HAP-1 (cell line): ENCODE measurements at places on chromosomes 3 and 15.

DNA sequence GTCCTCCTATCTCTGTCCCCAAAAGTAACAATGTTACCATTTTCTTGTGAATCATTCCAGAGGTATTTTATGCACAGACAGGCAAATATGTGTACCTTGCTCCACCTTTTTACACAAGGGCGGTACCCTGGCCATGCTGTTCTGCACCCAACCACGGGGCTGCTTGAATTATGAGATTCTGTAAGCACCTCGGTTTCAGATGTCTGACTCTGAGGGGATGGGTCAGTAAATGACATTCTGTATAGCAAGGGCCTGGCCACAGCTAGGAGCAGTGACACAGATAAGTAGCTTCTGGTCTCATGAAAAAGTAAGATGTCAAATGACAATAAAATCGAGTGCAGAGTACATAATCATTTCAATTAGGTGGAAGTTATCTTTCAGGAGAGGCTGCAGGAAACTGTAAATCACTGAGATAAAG lies 30.4 kb upstream of the FLNB start:
- no peak for DNase-seq

GRCh38 chr3:142618917-142619461 lies 22.8 kb downstream of the PLS1 start:
- DNase-seq = no peak

GRCh38 chr3:121330634-121331033 lies 215.2 kb downstream of the POLQ start:
- DNase-seq = no peak

DNA sequence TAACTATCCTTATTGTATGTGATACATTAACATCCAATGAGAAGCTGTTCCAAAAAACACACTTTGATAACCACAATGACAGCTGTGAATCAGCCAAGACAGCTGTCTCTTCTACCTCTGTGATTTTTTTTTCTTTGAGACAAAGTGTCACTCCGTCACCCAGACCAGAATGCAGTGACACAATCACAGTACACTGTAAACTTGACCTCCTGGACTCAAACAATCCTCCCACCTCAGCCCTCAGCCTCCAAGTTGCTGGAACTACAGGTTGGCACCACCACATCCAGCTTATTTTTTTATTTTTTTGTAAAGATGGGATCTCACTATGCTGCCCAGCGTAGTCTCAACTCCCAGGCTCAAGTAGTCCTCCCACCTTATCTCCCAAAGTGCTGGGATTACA lies 73.5 kb upstream of the TMCO5A start:
- no peak for DNase-seq

GRCh38 chr15:100265641-100266035 lies 76.1 kb downstream of the ADAMTS17 start:
- DNase-seq = no peak

- no peak for DNase-seq
Measured at GRCh38 chr15:69734699-69735098, 282.1 kb downstream of the RPLP1 start.

GRCh38 chr15:70610541-70610940 lies 152.8 kb downstream of the UACA start:
- DNase-seq = no peak

DNA sequence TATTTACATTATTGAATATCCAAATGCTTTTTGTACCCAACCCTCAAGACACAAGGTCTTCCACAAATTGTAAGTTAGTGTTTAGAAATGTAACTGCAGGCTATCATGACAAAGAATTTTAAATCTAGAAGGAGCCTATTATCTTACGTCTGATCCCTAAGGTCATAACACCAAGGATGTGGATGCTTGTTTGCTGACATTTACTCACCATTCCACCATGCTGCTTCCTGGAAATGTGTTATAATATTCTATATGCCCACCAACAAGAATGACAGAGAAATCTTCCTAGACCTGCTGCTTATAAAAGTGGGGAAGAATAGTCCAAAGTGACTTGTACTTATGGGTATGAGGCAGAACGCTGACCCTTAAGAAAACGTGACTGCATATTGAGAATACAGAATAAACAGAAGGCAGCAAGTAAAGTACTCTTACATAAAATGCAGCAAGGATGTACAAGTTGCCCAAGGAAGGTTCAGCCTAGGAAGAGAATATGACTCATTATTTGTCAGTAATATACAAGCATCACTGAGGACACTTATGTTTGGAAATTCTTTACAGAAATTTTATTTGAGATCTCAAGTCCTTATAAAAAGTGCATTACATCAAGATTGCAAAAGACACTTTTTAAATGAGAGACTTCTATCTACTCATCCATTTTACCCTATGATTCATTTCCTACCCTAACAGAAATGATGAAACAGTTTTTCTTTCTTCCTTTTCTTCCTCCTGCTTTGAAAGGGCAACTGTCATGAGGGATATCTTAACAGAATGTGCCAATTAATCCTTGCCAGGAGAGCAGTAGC lies 59.6 kb downstream of the ESYT3 start:
- no peak for DNase-seq

GRCh38 chr3:149167898-149168297 lies 38.5 kb downstream of the HPS3 start:
- DNase-seq = no peak

GRCh38 chr3:194308601-194309449 lies 42.3 kb downstream of the CPN2 start:
- no peak for DNase-seq

- peak; percentile 53 for DNase-seq
Measured at GRCh38 chr3:32392536-32393302, 1.1 kb downstream of the CMTM7 start.

DNA sequence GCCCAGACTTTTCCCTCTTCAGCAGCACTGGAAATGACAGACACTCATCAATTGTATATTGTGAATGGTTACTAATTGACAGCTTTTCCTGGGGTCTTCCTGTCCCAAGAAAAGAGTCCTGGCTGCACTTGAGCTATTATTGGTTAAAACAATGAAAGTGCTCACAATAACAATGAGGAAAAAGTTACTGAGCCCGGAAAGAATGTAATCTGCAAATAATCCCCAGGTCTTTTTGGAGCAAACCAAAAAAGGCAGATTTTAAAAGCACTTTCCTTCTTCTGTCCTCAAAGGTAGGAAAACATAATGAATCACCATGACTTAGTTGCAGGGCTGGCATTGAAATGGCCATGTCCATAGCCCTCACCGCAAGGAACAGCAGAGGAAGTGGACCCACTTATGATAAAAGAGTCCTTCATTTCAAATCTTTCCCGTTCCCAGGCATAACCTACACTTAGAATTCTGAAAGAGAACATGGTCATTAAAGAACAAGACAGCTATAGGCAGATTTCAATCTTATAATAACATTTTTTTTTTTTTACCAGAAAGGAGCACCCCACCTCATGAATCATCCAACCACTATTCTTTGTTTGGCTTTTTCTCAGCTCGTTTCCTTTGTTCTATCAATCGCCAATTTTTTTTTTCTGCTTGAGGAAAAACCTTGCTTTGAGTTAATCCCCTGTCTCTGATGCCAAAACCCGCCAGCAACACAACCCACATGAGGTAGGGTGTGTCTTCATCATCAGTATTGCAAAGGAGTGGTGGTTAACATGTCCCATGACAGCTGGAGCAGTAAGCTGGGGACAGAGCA lies 35.5 kb upstream of the ATP1B3 start:
- DNase-seq = peak; percentile 29

DNA sequence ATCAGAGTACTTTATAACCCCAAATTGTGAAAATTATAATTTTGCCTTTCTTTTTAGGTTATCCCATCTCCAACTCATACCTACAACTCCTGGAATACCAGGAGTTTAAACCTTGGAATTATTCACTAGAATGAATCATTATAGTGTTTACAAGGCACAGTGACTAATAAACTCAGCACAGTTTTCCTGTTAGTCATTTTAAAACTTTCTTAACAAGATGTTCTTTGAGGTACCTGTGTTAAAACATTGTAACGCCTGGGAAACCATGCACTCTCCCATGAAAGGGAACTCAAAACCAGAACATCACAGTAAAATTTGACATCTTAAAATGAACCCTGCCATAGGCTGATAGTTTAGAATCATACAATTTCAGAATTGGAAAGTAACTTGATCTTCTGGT lies 132.4 kb upstream of the OSTN start:
- no peak for DNase-seq

DNA sequence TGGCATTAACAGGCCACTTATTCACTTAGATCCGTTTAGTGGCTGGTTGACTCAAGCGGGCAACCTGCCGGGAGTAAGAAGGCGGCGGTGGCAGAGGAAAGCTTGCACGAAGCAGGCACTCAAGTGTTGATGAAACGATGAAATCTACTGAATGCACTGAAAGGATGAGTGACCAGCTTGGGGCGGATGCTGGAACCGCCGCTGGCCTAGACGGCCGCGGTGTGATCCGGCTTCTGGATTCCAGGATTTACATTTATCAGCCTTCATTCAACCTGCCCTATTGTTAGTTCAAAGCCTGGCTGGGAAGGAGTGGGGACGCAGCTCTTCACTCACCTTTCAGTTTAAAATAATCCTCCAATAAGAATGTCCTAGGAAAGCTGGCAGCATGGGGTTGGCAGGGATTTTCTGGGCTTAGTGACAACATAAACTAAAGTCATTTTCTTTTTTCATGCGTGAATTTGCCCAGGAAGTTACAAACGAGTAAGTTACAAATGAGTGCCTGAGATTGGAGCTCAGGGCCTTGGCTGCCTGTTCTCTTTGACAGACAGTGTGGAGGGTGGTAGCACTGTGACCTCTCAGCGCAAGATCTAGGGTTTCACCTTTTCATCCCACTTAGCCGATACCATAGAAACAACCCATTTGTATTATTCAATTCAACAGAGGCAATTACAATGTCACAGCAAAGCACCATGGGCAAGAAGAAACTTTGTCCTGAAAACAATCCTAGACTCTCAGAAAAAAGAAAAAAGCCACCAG lies 1.1 kb upstream of the PLCH1 start:
- DNase-seq = peak; percentile 89

DNA sequence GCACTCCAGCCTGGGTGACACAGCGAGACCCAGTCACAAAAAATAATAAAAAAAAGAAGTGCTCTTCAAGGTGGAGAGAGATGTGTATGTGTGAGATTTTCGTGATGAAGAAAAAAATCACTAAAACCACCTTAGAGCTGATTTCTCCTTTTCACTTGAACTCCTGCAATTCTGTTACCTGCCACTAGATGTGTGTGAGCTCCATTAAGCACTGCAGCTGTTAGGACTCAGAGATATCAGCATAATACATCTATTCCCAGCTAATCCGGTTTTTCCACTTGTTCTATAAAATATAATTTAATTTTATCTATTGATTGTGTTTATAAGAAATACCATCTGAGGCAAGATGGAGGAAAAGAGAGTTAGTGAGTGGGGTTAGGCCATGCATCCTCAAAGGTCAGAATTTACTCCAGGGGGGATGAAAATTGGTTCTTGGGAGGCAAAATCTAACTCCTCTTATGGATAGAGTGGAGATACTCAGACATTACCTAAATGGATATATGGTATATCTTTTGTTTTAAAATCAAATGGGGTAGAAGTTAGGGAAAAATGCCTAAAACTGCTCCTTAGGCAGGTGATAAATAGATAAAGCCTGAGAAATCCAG lies 152.7 kb downstream of the IL20RB start:
- peak; percentile 62 for DNase-seq

DNA sequence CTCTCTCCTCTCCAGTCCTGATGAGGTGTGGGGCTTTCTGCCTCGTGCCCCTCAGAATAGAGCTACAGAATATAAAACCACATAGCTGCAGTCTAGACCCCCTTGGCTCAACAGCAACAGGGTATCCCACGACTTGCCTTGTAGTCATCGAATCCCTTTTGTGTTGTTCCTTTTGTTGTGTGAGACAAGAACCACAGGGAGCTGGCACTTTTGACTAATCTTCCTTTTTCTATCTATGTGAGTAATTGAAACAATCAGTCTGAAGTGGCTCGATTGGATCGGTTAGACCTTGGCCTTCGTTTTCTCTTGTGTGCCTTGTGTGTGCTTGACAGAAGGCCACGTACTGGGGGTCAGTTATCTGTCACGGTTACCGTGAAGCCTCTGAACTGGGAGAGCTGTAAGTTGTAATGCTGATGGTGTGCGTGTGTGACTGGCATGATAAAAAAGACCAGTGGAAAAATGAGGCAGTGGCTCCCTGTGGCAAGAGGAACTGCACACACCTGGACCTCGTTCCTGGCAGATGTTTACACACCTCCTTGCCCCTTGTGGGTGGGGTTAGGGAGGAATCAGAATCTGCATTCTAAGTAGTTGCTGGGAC lies 23.2 kb upstream of the IQCF6 start:
- no peak for DNase-seq

DNA sequence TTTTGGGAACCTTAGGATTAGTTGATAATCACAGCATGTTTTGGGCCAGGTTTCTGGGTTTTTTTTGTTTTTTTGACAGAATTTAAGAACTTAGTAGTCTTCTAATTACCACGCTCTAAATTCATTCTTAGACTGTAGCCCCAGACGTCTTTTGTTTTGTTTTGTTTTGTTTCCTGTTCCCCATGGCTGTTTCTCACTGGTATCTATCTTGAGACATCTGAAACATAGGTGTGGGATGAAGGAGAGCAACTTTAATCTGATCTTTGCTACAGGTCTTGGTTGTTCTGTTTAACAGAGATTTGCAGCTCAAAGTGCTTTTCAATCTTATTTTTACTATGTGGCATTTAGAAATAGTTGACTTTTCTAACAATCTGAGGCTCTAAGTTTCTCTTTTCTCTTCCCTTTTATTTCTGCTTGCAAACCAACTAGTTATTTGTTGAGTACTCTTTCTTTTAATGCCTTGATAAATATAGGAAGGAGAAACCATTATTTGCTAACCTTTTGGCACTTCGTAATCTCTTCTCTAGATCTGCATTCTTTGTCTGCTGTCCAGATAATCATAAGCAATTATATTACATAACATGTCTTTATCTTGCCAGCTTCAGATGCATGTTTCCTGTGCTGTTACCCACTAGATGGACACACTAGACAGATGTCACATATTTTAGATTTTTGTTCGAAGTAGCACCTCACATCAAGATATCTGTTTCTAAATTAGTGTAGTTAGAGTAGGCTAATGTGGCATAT lies 40.9 kb downstream of the FBXL2 start:
- DNase-seq = no peak

DNA sequence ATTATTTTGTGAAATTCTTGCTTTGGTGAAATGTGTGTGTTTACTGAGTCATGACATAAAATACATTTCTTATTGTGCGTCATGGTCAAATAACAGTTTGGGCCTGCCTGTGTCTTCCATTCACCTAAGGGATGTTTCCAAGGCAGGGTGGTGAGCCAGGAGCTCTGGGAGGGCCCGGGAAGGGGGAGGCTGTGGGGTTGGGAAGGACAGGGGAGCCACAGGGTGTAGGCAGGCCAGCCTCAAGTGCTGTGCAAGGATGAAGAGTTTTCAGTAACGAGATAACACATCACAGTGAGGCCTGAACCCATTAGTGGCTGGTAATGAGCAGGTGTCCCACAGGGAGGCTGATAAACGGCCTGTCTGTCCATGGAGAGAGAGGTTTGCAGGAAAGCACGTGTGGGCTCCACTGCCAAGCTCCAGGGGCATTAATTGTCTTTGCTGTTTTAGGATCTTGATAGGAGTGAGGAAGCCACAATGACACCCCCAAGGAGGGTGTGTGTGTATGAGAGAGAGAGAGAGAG lies 35.6 kb upstream of the SEC13 start:
- no peak for DNase-seq

DNA sequence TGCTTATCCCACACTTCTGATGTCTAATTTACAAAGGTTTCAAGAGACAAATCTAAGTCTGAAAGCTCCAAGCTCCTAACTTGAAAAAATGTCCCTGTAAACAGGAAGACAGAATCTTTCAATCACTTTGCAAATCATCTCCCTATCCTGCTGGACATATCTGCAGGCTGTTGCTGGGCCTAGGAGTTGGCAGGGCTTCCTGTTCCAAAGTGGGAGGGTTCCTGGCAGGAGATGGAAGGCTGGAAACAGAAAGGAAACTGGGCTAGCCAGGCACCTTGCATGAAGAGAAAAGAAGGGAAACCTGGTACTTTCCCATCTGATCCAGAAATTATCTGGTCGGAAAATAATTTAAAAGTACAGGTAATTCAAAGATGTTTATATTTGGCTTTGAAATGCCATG lies 227.3 kb upstream of the IL12A start:
- DNase-seq = no peak
